Heart left ventricle (tissue), 16 donors: ENCODE measurements at places on chromosomes 6 and 20.

GRCh38 chr20:38300438-38300837, 3.5 kb upstream of the BPI start:
- no peaks in the 10 kb centered on the region for H3K36me3 ChIP-seq
- H3K27me3 ChIP-seq, result peaks cover 19% of the 10 kb centered on the region
- no peaks in the 10 kb centered on the region for H3K4me1 ChIP-seq
- DNase-seq, result no peak
- H3K27ac ChIP-seq, result no peak overlapping the region

DNA sequence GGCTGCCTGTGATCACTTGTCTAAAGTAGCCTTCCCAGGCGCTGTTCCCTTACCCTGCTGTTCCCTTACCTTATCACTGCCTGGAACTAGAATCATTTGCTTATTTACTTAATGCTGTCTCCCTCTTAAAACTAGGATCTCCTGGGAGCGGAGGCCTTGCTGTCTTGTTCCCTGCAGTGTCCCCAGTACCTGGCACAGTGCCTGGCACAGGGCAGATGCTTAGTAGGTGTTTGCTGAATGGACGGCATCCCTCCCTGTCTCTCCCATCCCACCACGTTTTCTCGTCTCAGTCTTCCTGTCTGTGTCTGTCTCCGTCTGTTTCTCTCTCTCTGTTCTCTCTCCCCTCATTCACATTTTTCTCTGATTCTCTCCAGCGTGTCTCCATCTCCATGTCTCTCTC, 99.9 kb upstream of the MYL9 start:
- no peak overlapping the region for H3K4me3 ChIP-seq
- peaks cover under 1% of the 10 kb centered on the region for H3K4me1 ChIP-seq
- no peaks in the 10 kb centered on the region for H3K36me3 ChIP-seq
- no peak overlapping the region for H3K27ac ChIP-seq
- H3K27me3 ChIP-seq, result no peaks in the 10 kb centered on the region

GRCh38 chr6:25388776-25389175, 109.6 kb downstream of the CARMIL1 start:
- no peak overlapping the region for H3K4me3 ChIP-seq
- no peaks in the 10 kb centered on the region for H3K27me3 ChIP-seq
- no peaks in the 10 kb centered on the region for H3K36me3 ChIP-seq
- no peak for DNase-seq

DNA sequence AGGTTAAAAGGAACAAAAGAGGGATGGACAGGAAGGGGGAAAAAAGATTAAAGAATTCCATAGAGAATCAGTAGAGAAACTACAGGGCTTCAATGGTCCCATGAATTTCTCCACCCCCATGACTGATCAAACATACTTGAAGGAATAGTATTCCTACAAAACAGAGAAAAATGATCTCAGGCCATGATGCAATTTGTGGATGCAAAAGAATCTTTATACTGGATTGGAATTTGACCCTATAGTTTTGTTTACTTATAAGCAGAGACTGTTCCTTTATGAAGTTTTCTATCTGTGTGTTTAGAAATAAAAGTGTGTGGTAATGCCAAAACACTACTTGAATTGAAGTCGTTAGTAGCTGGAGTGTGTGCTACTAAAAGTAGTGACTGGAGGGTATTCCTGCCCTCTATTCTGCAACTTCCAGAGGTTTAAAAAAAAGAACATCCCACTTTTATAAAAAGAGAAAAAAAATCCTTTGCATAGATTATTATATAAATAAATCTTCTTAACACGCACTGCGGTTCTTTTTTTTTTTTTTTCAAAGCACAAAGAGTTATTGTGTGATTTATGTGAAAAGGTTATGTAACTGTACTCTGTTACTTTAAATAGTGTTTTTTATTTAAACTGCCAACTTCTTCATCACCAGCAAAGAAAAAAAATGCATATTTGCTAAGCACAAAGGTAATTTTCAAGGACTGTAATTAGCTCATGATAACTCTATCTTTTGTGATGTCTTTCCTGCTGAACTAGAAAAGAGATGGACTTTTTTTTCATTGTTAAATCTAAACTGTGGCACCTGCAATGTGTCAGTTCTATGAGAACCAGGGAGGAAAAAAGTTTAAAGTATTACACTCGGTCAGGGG, 214.5 kb upstream of the CITED2 start:
- H3K36me3 ChIP-seq, result no peaks in the 10 kb centered on the region
- H3K27ac ChIP-seq, result no peak overlapping the region
- no peaks in the 10 kb centered on the region for H3K4me1 ChIP-seq
- H3K27me3 ChIP-seq, result no peaks in the 10 kb centered on the region

DNA sequence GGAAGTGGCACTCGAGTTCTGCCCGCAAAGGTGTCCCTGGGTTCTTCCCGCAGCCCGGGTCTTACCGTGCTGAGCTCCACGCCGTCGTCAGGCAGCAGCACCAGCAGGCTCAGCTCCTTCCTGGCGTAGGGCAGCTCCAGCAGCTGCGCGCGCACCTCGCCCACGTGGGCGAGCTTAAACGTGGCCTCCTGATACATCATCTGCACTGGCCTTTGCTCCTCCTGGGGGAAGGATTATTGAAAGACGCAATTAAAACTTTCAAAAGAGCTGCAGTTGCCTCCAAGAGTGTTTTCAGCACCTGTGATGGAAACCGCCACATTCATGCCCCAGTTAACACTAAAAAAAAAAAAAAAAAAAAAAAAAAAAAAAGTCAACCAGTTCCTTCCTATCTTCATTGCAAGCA, 11.3 kb downstream of the SERPINB9 start:
- H3K4me3 ChIP-seq, result no peak overlapping the region
- no peaks in the 10 kb centered on the region for H3K27me3 ChIP-seq
- no peak overlapping the region for H3K27ac ChIP-seq
- DNase-seq, result no peak
- H3K36me3 ChIP-seq, result peaks cover 86% of the 10 kb centered on the region
- H3K4me1 ChIP-seq, result no peaks in the 10 kb centered on the region

DNA sequence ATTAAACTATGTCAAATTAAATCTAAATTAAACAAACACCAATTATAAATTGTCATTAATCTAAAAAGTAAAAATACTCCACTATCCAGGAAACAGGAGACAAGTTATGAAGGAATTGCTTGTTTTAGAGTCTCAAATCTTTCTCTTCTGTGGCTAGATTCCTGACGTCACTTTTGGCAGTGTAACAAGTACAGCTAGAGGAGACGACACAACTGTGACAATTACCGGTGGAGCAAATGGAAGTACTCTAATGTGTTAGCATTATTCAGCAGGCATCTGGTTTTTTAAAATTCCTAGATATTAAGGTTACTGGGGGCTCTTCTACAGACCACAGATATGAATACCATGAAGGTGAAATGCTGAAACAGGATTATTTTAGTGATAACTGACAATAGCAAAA, 1042.7 kb downstream of the EPHA7 start:
- no peak for DNase-seq
- no peak overlapping the region for H3K4me3 ChIP-seq
- no peaks in the 10 kb centered on the region for H3K36me3 ChIP-seq
- no peak overlapping the region for H3K27ac ChIP-seq
- H3K27me3 ChIP-seq, result no peaks in the 10 kb centered on the region
- H3K4me1 ChIP-seq, result no peaks in the 10 kb centered on the region

DNA sequence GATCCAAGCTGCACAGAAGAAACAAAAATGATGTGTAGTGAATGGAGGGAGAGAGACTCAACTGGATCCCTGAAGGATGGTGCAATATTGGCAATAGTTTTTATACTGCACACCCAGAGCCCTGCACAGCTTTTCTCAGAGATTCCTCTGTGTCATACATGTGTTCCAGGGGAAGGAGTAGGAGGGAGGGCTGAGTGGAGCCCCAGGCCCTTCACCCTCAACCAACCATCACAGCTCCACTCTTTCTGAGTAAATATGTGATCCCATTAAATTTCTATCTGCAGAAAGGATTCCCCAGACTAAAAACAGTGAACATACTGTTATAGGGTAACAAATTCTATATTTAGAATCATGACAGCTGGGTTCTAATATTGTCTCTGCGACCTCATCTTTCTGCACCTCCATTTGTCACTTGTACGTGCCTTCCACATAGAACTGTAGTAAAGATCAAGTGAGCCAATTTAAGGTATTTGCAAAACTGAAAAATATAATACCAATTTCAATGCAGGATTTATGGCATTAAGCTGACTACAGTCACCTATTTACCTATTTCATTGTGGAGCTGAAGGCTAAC, 421.4 kb upstream of the NRSN1 start:
- H3K4me1 ChIP-seq, result peaks cover 4% of the 10 kb centered on the region
- no peak for DNase-seq
- no peaks in the 10 kb centered on the region for H3K27me3 ChIP-seq
- no peak overlapping the region for H3K4me3 ChIP-seq

DNA sequence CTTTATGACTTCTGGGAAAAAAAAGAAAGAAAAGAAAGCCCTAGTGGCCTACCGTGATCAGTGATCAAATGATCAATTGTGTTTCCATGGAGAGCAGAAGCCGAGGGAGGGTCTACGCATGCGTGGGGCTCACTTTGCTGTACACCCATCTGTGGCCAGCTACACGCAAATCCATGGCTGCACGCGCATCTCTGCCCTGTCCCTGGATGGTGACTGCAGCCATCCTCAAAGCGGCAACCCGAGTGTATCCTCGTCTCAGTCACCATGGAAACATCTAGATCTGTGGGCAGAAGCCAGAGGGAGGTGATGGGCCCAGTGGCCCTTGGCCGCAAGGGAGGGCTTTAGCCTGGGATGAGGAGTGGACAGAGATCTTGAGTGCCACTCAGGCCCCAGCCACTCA, 785 bp upstream of the ULBP3 start:
- no peak overlapping the region for H3K27ac ChIP-seq
- peak overlapping the region; percentile 69 for H3K4me3 ChIP-seq
- no peaks in the 10 kb centered on the region for H3K36me3 ChIP-seq
- no peaks in the 10 kb centered on the region for H3K27me3 ChIP-seq
- no peak for DNase-seq

DNA sequence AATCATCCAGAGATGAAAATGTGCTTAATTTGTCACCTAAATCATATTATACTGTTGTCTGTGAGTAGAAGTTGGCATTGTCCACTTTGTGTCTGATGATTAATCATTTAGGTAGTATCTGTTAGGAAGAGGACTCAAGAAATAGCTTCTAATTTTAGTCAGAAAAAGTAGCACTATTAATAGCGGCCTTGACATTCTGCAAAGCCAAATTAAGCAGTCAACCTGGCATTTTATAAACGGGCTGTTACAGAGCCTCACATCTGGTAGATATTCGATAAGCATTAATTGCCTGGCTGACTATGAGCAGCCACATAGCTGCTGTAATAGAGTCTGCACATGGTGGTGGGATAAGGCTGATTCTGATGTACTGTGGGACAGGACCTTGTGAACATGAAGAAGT, 99.5 kb downstream of the KLHL32 start:
- H3K4me1 ChIP-seq, result peaks cover 6% of the 10 kb centered on the region
- H3K27ac ChIP-seq, result no peak overlapping the region
- H3K36me3 ChIP-seq, result no peaks in the 10 kb centered on the region
- no peaks in the 10 kb centered on the region for H3K27me3 ChIP-seq

GRCh38 chr20:49276961-49277785, 684 bp downstream of the ZNFX1 start:
- H3K4me3 ChIP-seq, result peak overlapping the region; percentile 74
- DNase-seq, result peak; percentile 70
- peaks cover 70% of the 10 kb centered on the region for H3K4me1 ChIP-seq

DNA sequence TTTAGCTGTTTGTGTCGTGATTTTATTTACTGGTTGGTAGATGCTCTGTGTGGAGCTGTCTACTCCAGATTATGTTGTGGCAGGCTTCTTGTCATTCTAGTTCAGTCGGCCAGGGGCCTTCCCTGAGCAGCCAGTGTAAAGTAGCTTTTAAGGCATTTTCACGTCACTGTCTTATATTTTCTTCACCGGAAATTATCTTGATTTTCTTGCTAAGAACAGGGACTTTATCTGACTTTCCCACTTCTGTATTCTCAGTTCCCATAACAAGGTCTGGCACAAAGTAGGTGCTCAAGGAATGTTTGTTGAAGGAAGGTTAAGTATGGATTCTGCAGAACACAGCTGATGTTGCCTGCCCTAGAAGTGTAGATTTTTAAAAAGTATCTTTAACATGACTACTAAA, 868 bp downstream of the LTV1 start:
- H3K27me3 ChIP-seq, result no peaks in the 10 kb centered on the region
- peaks cover 18% of the 10 kb centered on the region for H3K4me1 ChIP-seq
- peak overlapping the region; percentile 96 for H3K27ac ChIP-seq
- peaks cover 47% of the 10 kb centered on the region for H3K36me3 ChIP-seq

DNA sequence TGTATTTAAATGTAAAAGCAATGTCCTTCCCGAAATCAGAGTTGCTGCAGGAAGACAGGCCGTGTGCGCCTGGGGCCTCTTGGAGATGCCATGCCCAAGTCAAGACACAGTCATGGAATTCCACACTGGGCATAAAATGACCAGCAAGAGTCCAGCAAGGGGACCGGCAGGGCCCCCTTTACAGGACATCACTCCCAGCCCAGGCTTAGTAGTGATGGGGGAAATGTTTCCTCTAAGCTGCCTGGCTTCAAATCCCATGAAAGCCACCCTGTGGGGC, 1.9 kb upstream of the PPP1R3G start:
- H3K36me3 ChIP-seq, result no peaks in the 10 kb centered on the region
- H3K4me3 ChIP-seq, result no peak overlapping the region
- H3K27me3 ChIP-seq, result no peaks in the 10 kb centered on the region
- no peak for DNase-seq
- H3K4me1 ChIP-seq, result peaks cover 5% of the 10 kb centered on the region

DNA sequence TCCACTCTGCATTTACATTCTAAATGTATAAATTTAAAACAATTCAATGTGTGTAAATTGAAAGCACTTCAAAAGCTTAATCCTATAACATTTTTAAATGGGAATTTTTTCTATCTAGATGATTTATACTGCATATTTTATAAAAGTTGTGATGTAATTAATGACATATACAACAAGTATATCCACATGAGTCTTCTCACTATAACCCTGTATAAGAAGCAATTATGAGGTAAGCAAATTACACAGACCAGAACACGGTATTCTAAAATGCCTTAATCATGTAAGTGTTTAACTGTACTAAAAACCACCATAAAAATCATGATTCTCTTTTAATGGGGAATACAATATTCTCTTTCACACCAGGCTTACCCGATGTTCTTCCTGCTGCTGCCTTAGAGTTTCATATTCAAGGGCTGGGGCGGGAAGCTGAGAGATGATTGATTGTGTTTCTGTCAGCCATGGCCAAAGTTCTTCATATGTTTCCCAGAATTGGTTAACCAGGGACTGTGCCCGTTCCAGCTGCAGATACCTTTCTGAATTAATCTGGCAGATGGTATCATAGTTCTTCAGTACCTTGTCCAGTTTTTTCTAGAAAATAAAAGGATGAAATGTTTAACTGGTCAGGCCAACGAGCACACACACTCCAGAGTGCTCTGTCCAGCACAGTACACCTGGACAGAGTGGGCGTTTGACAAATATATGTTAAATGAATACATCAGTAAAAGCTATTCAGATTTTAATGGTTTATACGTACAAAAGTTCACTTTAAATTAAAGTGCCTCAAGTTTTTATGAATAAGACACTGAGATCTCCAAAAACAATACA, 127.4 kb downstream of the DST start:
- peaks cover 90% of the 10 kb centered on the region for H3K36me3 ChIP-seq
- H3K4me3 ChIP-seq, result no peak overlapping the region
- H3K27me3 ChIP-seq, result no peaks in the 10 kb centered on the region
- no peak for DNase-seq
- H3K27ac ChIP-seq, result peak overlapping the region; percentile 55

DNA sequence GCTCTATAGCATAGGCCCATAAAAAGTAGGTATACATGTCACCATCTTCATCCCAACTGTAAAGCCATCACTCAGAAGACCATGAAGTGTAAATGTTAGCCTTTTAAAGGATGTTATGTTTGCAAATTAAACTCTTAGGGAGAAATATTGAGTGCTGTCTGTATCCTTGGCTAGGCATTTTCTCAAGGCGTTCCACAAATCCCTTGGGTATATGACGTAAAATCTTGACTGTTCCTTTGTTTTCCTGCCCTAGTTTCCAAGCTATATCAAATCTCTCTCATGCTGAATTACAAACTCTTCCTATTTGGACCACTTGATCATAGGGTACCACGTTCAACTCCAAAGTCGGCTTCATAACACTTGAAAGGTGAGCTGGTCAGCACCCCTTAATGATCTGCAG, 486.2 kb downstream of the HDGFL1 start:
- H3K36me3 ChIP-seq, result no peaks in the 10 kb centered on the region
- no peak overlapping the region for H3K4me3 ChIP-seq
- no peak for DNase-seq
